Melanocyte of skin (primary cell): ENCODE measurements at places on chromosomes 1 and 21. TPM values are rescaled to one million over a fixed set of nuclear protein-coding genes. Genes with fewer than 3 reads are reported as not detected.

Gene CFAP74
- not detected in 2 replicates for total RNA-seq

Gene SPAG17
- total RNA-seq = not detected in 2 replicates

Gene CYP4A11
- not detected in 2 replicates for total RNA-seq

Gene PYHIN1
- 7.9 and 15.3 TPM in 2 replicates for total RNA-seq

Gene MX1
- total RNA-seq = 1,252 and 1,825 TPM in 2 replicates

Gene KIAA1614
- total RNA-seq = 6.9 and 10.2 TPM in 2 replicates

Gene MYOG
- not detected in 2 replicates for total RNA-seq

Gene TNNT2
- not detected in 2 replicates for total RNA-seq

Gene CCDC181
- total RNA-seq = 0.33 and 0.62 TPM in 2 replicates

Gene LCE1D
- total RNA-seq = not detected in 2 replicates

Gene CFAP126
- not detected in 2 replicates for total RNA-seq

Gene AADACL3
- total RNA-seq = not detected in 2 replicates

Gene CLCNKA
- total RNA-seq = not detected in 2 replicates

Gene GJA5
- total RNA-seq = not detected in 2 replicates

Gene RGS13
- total RNA-seq = not detected in 2 replicates

Gene TNFSF4
- 0.34 and 1.5 TPM in 2 replicates for total RNA-seq

Gene IL22RA1
- not detected in 2 replicates for total RNA-seq

Gene LY9
- not detected in 2 replicates for total RNA-seq

Gene SMIM1
- total RNA-seq = 3.3 TPM in 1 of 2 replicates, not detected in the other

Gene FABP3
- total RNA-seq = 4.2 and 5.7 TPM in 2 replicates

Gene SPOCD1
- 7.2 and 15.0 TPM in 2 replicates for total RNA-seq

Gene TCEA3
- 1.00 and 2.6 TPM in 2 replicates for total RNA-seq

Gene RGS1
- total RNA-seq = 0.77 and 3.7 TPM in 2 replicates

Gene GJB3
- not detected in 2 replicates for total RNA-seq

Gene FCRL5
- not detected in 2 replicates for total RNA-seq

Gene TRAF3IP3
- not detected in 2 replicates for total RNA-seq

Gene NEGR1
- total RNA-seq = 0.33 and 0.77 TPM in 2 replicates

Gene ACTN2
- 0.34 and 1.5 TPM in 2 replicates for total RNA-seq

Gene IGSF8
- total RNA-seq = 88.4 and 110 TPM in 2 replicates

Gene SPRR2E
- total RNA-seq = not detected in 2 replicates

Gene SLC35F3
- total RNA-seq = not detected in 2 replicates

Gene DFFB
- total RNA-seq = 12.0 and 14.5 TPM in 2 replicates

Gene HPCAL4
- under 0.01 TPM in 2 replicates for total RNA-seq

Gene DNAH14
- 10.3 and 29.1 TPM in 2 replicates for total RNA-seq

Gene GNG4
- under 0.01 and 1.7 TPM in 2 replicates for total RNA-seq

Gene MARCKSL1
- 139 and 149 TPM in 2 replicates for total RNA-seq

Gene COL9A2
- 0.46 and 0.67 TPM in 2 replicates for total RNA-seq
